Stimulated activated CD4-positive, alpha-beta T cell treated with anti-CD3 and anti-CD28 coated beads, Interleukin-1b, Interleukin-23, amount 100 ng/mL, for 1 hour (primary cell): ENCODE measurements at places on chromosomes 3 and 15.

GRCh38 chr3:40099871-40100270 lies 209.6 kb upstream of the EIF1B start:
- no peak for DNase-seq

GRCh38 chr3:141308588-141309218 lies 59.6 kb upstream of the ZBTB38 start:
- DNase-seq, result no peak

DNA sequence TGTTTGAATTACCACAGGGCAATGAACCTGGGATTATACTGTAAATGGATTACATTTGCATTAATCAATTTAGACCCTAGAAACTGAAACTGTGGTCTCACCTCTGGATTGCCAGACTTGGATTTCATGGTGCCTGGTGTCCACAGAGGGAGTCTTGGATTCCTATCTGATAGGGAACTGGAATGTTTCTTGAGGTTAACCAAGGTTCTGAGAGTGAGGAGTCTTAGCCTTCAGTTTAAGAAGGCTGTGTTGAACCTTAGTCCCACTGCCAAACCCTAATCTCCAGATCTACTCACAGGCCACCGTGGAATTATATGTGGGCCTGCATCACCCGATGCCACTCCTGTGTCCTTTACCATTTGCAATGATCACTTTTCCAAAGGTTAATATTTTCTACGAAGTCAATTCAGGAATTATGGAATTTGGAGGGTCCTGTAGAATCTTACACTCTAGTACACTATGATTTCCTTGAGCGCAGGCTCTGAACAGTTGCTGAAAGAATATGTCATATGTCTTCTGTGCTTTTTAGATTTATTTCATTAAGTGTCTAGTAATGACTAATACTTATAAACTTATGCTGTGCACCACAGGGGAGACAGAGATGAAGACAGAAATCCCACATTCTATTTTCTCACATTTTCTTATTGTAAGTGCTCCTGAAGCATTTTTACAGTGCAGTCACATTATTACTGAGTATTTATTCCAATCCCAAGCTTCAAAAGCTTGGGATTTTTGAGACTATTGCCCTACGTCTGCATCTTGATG lies 87.9 kb downstream of the EFL1 start:
- no peak for DNase-seq

GRCh38 chr3:57757642-57758297 lies 1.7 kb downstream of the SLMAP start:
- DNase-seq, result no peak

GRCh38 chr3:159945930-159946329 lies 42.7 kb upstream of the IL12A start:
- DNase-seq, result no peak

GRCh38 chr15:64624242-64624641 lies 151.1 kb downstream of the RBPMS2 start:
- DNase-seq, result no peak

DNA sequence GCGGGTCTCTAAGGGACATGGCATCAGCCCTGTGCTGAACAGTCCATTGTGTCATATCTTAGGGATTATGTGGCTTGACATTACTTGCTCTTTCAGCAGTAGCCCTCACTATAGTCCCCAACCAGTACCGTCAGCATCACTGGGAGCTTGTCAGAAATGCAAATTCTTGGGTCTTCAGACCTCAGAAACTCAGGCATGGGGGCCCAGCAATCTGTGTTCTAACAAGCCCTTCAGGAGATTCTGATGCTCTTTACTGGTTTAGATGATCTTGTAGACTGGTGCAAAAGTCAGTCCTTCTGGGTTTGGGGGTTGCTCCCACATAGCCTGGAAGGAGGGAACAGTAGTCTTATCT lies 39.0 kb upstream of the TRAK1 start:
- no peak for DNase-seq

GRCh38 chr15:37872661-37873060 lies 61.8 kb upstream of the TMCO5A start:
- no peak for DNase-seq

- no peak for DNase-seq
Observed at GRCh38 chr15:82792068-82792467, 13.8 kb downstream of the FSD2 start.

GRCh38 chr3:16357186-16358121 lies 92.4 kb downstream of the OXNAD1 start:
- no peak for DNase-seq

DNA sequence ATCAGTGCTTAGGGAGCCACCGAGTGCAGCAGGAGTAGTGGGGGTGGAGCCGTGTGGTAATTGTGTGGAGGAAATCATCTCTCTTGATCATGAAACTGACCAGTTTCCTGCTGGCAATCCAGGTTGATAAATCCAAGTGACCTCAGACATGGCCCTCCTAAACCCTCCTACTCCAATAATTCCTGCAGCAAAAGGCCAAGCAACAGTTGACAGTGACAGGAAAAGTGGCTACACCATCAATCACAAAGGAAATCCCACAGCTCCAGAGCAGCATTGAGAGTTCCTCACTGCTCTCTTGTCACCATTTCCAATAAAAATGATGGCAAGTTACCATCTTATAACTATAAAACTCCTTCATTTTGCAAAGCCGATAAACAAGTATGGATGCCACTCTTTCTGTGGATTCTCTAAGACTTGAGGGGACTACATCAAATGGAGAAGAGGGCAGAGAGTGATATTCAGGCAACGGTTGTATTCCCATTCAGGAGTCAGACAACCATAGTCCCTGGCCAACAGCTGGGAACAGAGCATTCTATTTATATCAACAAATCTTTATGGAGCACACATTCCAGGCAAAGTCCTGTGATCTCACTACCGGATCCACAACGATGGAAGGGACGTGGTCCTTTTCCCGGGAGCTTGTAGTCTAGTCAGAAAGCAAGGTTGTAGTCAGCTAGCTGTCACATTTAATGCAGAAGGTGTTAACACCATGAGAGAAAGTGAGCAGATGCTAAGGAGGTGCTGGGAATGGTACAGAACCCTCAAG lies 312.5 kb upstream of the CTNNB1 start:
- no peak for DNase-seq

- no peak for DNase-seq
Observed at GRCh38 chr3:18729671-18730070, 304.5 kb upstream of the SATB1 start.

DNA sequence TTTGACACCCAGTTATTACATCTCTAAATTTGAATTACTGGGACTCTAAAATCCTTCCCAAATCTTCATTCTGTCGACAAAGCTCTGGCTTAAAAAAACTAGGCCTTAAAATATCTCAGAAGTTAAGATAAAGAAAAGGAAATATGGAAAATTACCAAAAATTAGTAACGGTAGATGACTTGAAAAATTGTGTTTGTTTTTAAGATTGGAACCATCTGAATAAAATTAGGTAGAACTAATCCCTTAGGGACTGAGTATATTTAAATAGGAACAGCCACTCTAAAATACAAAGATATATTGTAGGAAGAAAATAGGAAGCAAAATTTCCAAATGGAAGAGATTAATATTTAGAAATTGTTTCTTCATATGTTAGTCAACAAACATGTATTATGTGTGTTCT lies 45.1 kb upstream of the CHMP2B start:
- no peak for DNase-seq

- no peak for DNase-seq
Observed at GRCh38 chr3:149489060-149489690, 14.7 kb downstream of the TM4SF4 start.

DNA sequence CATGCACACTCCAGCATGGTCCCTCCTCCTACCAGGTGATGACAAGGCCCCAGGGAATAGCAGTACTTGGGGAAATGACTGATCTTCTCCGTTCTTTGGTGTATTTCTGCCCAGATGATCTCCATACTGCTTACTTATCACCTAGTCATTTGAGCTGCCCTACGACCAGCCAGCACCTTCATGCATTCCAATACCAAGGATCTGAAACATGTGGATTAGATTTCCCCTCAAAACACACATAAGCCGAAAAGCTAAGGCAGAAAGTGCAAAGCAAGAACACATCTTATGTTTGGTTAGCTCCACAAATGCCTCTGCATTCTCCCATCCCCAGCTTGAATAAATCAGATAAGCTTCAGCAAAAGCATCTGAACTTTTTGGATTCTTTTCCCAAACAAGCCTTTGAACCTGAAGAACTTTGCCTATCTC lies 64.8 kb upstream of the BCL6 start:
- DNase-seq, result no peak

GRCh38 chr15:41811432-41812195 lies 16.3 kb upstream of the JMJD7 start:
- DNase-seq, result peak; percentile 62

- DNase-seq, result no peak
Observed at GRCh38 chr15:60494108-60494507, 15.2 kb upstream of the ICE2 start.

DNA sequence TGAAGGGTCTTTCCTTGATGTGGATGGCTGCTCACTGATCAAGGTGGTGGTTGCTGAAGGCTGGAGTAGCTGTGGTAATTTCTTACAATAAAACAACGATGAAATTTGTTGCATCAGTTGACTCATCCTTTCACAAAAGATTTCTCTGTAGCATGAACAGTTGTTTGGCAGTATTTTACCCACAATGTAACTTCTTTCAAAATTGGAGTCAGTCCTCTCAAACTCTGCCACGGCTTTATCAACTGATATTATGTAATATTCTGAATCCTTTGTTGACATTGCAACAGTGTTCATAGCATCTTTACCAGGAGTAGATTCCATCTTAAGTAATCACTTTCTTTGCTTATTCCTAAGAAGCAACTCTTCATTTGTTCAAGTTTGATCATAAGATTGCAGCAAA lies 252.6 kb downstream of the UBE2E2 start:
- no peak for DNase-seq

DNA sequence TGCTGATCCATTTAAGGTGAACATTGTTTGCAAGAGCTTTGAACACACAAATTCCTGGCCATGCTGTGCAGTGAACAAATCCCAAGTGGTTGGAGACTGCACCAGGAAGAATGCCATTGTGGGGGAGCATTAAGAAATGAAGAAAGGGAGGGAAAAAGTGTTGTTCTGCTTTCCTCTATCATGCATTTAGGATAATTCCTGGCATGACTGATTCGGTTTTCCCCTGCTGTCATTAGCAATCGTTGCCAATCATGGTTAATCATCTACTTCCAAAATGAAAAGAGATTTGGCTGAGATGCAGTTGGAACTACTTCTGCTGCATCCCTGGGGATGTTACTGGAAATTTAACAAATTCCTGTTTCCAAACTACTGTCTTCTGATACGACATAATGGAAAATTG lies 73.7 kb upstream of the ZPLD1 start:
- no peak for DNase-seq

- DNase-seq, result no peak
Observed at GRCh38 chr3:9970020-9970652, 16.5 kb downstream of the EMC3 start.

- no peak for DNase-seq
Observed at GRCh38 chr15:47506329-47507100, 210.8 kb upstream of the SEMA6D start.

DNA sequence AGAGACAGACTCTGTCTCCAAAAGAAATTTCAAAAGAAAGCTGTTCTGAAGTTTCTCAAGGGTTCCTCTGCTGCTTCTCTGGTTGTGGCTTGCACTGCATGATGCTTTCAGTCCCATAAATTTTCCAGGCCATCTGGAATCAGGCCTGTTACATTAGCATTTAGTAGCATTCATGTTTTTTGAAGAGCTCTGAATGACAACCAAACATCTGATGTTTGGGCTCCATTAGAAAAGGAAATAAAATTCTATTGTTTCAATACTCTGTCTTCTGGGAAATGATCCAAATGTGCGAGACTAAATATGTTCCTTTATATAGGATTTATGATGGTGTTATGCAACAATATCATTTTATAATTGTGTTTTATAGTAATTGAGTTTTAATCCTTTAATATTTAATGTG lies 455.8 kb downstream of the GABRG3 start:
- no peak for DNase-seq

GRCh38 chr3:135085652-135086436 lies 290.8 kb downstream of the EPHB1 start:
- no peak for DNase-seq

- no peak for DNase-seq
Observed at GRCh38 chr3:179450901-179451264, 387 bp downstream of the GNB4 start.

GRCh38 chr3:184337399-184337714 lies at the start of gene FAM131A:
TSS of gene FAM131A (plus strand) at chr3:184337600. CDS start at chr3:184337631, 31 bp downstream.
- DNase-seq, result no peak

DNA sequence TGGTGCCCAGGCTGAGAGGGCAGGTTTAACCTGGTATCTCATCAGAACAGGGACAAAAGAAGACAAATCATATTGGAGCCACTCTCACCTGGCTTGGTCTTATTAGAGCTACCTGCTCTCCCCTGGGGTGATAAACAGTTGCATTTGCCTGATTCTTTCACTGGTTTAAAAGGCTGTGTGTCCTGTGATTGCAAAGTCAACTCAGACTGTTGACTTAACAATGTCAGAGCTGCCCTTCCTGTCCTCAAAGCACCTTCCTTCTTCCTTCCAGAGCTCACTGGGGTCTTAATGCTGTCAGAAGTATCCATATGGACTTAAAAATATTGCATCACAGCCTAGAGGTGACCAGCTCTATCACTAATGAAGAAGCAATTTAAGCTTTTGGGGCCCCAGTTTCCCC lies 50.5 kb upstream of the MINAR1 start:
- DNase-seq, result no peak

DNA sequence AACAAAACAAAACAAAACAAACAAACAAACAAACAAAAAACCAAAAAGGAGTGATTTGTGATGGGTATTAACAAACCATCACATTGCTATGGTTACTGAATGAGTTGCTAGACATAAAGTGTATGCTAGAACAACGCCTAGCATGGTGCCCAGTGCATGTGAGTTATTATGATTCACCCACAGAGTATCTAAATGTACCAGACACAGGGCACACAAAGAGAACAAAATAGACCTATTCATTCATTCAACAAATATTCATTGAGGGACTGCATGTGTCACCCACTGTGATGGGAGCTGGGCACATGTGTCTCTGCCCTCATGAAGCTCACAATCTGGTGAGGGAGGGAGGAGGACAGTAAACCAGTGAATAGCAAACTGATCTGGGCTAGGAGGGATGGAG lies 11.6 kb upstream of the ACAN start:
- DNase-seq, result no peak
